Pulmonary artery endothelial cell (primary cell): ENCODE measurements at places on chromosomes 11 and 22. TPM values are rescaled to one million over a fixed set of nuclear protein-coding genes. Genes with fewer than 3 reads are reported as not detected.

Gene CTNND1
- 174 and 247 TPM in 2 replicates for total RNA-seq

GRCh38 chr11:59222464-59223060 lies 9.8 kb upstream of the MPEG1 start:
- no peak for DNase-seq

- no peak for DNase-seq
Measured at GRCh38 chr11:115743719-115744118, 239.5 kb upstream of the CADM1 start.

GRCh38 chr11:72743321-72744221 lies 8.6 kb downstream of the ARAP1 start:
- DNase-seq: no peak

Gene DRICH1
- 0.13 TPM in 1 of 2 replicates, not detected in the other for total RNA-seq

GRCh38 chr22:29329581-29329980 lies 14.1 kb upstream of the RASL10A start:
- DNase-seq: no peak
